Hair follicle dermal papilla cell (primary cell): ENCODE measurements at places on chromosomes 16 and 17. TPM values are rescaled to one million over a fixed set of nuclear protein-coding genes. Genes with fewer than 3 reads are reported as not detected.

HOXB6 gene
- total RNA-seq, result 2.3 and 3.9 TPM in 2 replicates

SEPTIN1 gene
- total RNA-seq, result 0.12 and 0.32 TPM in 2 replicates

SNF8 gene
- 62.5 and 82.3 TPM in 2 replicates for total RNA-seq

CHRNB1 gene
- 6.2 and 7.5 TPM in 2 replicates for total RNA-seq
